Lung (tissue), 17 donors: ENCODE measurements at places on chromosomes 12 and 14. TPM values are rescaled to one million over a fixed set of nuclear protein-coding genes. Genes with fewer than 3 reads are reported as not detected.

GRCh38 chr14:51950007-51950406, 39.3 kb upstream of the RTRAF start:
- no peak for DNase-seq

GRCh38 chr14:53055003-53055402, 98.1 kb downstream of the DDHD1 start:
- peak; percentile 83 for DNase-seq

- no peak for DNase-seq
Observed at GRCh38 chr12:24750263-24750662, 198.6 kb downstream of the BCAT1 start.

- no peak for DNase-seq
Observed at GRCh38 chr14:49220492-49220891, 365.7 kb downstream of the RPS29 start.

- DNase-seq: no peak
Observed at GRCh38 chr12:100476013-100476751, 2.5 kb downstream of the NR1H4 start.

GRCh38 chr12:58247633-58248032, 306.3 kb downstream of the ATP23 start:
- DNase-seq: no peak

DNA sequence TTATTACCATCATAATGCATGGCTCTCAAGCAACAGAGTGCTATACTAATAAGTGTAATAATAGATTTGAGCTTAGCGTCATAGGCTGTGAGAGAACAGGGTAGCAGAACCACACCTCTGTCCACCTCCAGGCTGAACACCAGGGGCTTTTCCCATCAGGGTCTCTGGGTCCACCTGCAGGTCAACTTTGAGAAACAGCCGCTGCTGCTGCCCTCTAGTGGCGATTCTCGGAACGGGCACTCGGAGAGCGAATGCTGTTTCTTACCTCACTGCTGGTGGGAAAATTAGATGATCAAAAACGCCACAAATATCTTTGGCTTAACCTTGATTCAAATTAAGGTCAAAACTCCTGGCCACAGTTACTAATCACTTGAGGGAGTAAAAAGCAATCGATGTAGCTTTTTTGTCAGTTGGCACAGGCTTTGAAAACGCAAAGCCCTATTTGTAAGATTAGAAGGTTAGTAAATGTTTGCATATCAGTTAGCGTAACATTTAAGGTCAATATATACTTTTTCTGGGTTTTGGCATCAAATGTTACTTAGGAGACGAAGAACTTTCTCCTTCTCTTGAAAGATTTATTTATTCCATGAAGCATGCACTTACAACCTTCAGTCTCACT, 127.9 kb upstream of the TMEM132D start:
- DNase-seq: peak; percentile 66

GRCh38 chr12:30877105-30877875, 49.3 kb upstream of the TSPAN11 start:
- peak; percentile 29 for DNase-seq

GRCh38 chr12:23614280-23614679, 335.2 kb downstream of the SOX5 start:
- DNase-seq: peak; percentile 10

GRCh38 chr12:124561231-124561630, 6.2 kb downstream of the NCOR2 start:
- no peak for DNase-seq

DNA sequence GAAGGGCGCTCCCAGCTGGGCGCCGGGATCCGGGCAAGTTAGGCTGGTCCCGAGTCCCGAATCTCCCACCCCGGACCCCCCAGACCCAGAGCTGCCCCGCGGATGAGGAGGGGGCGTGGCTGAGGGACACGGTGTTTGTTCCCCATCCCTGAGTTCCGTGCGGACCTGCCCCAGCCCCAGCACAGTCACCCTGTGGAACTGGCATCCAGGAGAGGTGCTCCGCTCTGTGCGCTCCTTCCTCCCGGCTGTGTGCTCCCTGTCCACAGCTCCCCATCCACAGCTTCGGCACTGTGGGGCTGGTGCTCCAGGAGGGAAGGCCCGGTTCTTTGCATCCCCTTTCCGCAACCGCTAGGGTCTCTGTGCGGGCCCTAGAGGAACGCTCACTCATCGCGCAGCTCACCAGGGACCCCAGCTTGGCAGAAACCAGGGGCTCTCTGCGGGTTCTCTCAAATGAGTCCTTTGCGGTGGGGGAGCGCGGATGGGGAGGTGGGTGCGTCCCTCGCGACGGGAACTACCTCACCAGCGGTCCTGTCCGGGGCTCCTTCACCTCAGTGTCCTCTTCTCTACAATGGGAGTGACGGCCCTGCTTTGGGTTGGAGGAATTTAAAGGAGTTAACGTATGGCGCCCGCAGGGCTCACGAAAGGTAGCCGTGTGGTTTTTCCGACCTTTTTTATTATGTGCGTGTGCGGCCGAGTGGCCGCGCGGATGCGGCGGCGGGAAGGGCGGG, 845 bp downstream of the TMEM132C start:
- DNase-seq: peak; percentile 69

- DNase-seq: peak; percentile 18
Observed at GRCh38 chr14:36556811-36557433, 25.5 kb downstream of the NKX2-8 start.

DNA sequence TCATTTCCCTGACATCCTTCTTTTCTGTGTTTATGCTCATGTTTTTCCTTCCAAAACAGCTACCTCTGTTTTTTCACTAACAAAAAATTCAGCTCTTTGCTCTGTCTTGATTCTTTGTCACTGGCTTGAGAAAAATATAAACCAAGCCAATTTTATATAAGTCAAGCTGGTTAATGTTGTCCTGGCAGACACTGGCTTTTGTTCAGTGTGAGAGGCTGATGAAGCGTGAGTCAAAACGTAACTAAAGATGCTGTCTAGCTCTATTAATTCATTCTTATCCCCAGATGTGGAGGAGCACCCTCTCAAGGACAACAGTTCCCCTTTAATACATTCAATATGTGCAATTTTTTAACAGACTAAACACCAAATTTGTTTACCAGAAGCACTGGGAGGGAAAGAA, 15.8 kb downstream of the TSPAN8 start:
- DNase-seq: peak; percentile 50

DNA sequence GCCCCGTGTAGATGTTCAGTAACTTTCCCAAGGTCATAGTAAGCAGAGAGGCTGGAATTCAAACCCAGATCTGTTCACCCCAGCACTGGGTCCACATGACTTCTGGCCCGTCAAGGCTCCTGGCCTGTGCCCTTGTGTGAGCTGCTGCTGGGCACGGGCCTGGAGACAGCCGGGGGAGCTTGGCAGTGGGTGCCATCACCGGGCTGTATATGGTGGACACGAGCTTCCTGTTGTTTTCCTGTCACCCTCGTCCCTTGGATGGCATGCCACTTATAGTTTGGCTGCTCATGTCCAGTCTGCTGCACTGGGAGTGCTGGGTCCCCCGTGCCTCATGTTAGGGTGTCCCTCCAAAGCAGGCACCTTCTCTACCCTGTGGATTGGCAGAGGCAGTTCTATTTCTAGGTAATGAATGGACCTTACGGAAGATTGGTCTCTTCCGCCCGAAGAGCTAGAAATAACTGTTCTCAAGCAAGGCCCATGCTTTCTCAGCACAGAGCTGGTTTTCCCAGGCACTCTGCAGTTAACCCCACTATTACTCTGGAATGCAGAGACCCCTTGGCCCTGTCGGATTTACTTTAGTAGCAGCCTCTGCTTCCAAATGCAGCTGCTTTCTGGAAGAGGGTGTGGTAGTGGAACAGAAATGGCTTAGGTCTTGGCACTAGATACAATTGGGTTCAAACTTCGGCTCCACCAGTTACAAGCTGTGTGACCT, 44.3 kb downstream of the ELK3 start:
- DNase-seq: no peak

- DNase-seq: no peak
Observed at GRCh38 chr12:31558521-31558920, 32.4 kb downstream of the DENND5B start.

GRCh38 chr12:42631513-42631912, 42.0 kb upstream of the PRICKLE1 start:
- DNase-seq: no peak

GRCh38 chr12:39351153-39351552, 91.8 kb downstream of the KIF21A start:
- DNase-seq: no peak

- DNase-seq: no peak
Observed at GRCh38 chr14:39383026-39383660, 49.1 kb downstream of the FBXO33 start.

- DNase-seq: peak; percentile 60
Observed at GRCh38 chr14:69559581-69560011, 15.1 kb downstream of the CCDC177 start.

DNA sequence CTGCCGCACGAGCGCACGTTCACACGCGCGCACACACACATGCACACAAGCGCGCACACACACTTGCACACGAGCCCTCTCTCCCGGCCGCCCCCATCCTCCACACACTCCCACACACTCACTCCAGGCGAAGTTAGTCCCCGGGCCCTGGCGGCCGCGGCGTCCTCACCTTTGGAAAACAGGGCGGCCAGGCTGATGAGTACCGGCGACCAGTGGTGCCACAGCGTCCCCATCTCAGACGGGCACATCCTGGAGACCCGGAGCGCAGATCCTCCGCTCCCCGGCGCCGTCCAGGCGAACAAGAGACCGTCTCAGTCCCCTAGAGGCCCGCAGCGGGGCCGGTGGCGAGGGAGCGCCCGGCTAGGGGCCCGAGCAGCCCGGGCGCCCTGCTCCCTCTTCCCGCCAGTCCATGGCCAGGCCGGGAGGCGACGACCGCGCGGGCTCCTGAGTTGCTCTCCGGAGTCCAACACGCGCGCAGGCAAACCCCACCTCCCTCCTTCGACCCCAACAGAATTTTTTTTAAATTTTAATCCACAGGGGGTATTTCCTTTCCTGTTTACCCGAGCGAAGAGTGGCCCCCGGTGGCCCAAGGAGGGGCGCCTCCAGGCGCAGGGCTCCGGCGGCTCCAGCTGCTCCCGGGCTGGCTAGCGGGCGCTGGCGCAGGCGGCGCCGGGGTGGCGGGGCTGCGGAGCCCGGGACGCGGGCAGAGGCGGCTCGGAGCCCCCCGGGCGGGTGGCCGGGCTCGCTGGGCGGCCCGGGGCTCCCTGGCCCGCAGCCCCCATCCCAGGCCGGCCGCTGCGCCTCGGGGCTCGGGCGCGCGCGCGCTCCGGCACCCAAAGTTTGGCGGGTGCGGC, 506 bp downstream of the TMEM132D start:
- DNase-seq: no peak

- no peak for DNase-seq
Observed at GRCh38 chr14:52117111-52117832, 48.4 kb upstream of the NID2 start.

GRCh38 chr12:68340404-68341270, 8.5 kb upstream of the MDM1 start:
- DNase-seq: no peak

DNA sequence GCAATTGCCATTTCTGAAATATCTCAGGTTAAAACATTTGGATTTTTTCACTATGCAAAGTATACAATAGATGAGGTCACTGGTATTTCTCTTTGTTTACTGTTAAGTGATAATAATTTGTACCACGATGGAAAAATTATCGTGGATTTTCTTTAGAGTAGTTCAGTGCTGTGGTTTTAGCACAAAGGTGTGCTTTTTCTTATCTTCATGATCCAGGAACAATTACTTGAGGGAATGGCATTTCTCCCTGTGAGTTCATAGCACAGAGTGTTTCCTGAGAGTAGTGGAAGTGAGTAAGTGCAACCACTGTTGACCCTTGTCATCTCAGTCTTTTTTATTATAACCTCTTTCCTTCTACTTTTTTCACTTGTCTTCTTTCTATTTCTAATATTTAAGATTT, 86.8 kb downstream of the FGD4 start:
- peak; percentile 35 for DNase-seq

GRCh38 chr12:130101370-130101769, 60.9 kb upstream of the FZD10 start:
- DNase-seq: no peak

DNA sequence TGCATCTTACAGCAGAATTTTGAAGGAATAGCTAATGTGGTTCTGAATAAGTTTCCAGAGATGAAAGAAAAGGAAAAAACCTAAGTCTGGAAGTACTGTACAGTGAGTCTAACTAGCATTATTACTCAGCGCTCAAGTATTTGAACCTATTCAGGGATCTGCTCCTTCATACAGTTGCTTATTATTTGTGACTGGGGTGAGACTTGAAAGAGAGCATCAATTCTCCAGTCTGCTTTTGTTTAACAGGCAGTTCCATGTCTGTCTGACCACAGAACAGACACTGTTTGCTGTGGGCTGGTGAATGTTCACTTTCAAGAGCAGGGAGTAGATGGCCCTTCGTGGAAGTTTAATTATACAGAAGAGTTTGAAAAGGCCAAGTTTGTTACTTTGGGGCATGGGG, 9.3 kb downstream of the ETV6 start:
- no peak for DNase-seq

DNA sequence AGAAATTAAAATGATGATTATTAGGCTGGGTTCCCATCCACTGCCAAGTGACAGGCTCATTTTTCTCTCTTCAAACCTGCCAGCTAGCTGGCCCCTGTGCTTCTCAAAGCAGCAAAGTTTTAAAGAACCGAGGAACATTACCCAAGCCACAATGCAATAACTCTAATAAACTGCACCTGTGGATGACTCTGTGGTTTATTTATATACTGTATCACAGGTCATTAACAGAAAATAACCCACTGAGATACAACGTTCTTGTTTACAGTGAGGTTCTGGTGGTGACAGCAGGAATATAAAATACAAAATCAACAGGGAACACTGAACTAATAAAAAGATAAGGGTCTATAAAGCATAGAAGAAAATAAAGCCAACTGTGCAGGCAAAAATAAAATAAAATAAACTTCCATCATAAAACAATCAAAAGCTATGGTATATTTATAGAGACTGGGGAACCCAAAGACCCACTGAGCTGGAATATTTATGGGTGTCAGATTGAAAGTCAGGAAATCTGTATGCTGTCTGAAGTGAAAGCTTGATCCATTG, 472.9 kb downstream of the NOVA1 start:
- no peak for DNase-seq

GRCh38 chr14:24849471-24849870, 200.5 kb downstream of the STXBP6 start:
- DNase-seq: no peak

GRCh38 chr12:77893918-77894317, 63.2 kb downstream of the NAV3 start:
- no peak for DNase-seq

GRCh38 chr12:48933664-48934311, 8.5 kb upstream of the FKBP11 start:
- no peak for DNase-seq

Gene SERPINA12
- total RNA-seq: not detected

Gene FMNL3
- total RNA-seq: 51.2 TPM

Gene USP44
- total RNA-seq: 11.6 TPM

Gene PMCH
- not detected for total RNA-seq

Gene C1R
- 268 TPM for total RNA-seq

Gene KLRD1
- total RNA-seq: 4.9 TPM

Gene KRT78
- total RNA-seq: not detected

Gene TMEM63C
- 1.2 TPM for total RNA-seq

Gene RHEBL1
- 0.51 TPM for total RNA-seq

Gene TEX52
- not detected for total RNA-seq

Gene KRT80
- 15.5 TPM for total RNA-seq

Gene CLEC7A
- 16.8 TPM for total RNA-seq

Gene STAC3
- 1.7 TPM for total RNA-seq

Gene SLCO1A2
- total RNA-seq: 0.34 TPM

Gene C12orf56
- 0.12 TPM for total RNA-seq

Gene CLEC4D
- 1.6 TPM for total RNA-seq
